ENCODE measurements at places on chromosomes 7 and 10.

GRCh38 chr7:18505870-18506460, 10.4 kb downstream of the HDAC9 start:
- no peak for DNase-seq

DNA sequence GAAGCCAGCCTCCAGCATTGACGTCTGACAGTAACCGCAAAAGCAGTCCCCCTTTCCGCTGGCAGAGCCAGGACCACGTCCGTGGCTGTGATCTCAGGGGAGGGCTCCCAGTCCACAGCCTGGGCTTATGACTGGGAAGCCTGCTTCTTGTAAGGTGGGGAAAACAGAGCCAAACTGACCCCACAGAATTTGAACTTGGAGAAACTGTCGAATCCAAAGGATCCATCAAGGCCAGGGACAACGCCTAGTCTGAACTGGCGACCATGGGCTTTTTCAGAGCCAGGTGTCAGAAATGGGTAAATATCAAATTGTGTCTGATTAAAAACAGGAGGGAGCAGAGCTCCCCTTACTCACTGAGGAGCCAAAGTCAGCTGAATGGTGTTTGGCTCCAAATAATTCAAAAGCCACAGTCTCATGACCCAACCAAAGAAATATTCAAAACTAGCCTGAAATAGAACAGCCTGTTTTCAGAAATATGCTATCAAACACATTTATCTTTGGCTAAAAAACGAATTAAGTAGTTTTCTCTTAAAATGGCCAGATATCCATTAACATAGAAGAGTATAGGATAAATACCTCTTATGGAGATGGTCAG, 751.4 kb upstream of the GALNT17 start:
- DNase-seq, result no peak

- DNase-seq, result no peak
Observed at GRCh38 chr7:74478671-74479065, 25.0 kb downstream of the GTF2IRD1 start.

DNA sequence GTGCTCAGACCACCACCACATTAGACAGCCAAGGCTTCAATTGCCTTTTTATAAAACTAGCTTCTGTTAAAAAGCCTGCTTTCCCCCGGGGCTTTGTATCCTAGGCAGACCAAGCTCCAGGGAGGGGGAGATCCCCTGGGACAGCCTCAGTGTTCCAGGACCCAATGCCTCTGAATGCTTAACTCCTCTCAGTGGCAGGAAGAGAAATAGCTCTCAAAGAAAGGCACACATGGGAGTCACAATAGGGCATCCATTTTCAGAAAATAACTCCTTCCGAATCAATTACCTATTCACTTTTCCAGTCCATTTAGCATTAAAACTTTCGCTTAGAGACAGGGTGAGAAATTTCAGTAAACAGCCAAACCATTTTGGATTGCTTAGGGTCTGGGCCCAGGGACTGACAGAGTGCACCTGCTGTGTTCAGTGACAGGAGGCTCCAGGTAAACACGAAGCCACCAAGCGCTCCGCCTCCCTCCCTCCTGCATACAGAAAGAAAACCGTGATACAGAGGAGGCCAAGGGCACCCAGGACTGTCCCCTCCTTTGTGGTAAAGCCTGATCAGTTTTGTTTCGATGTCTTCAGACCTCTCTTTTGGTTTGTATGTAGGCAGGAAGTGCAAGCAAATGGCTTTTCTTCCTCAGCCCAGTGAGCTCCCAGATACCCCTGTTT, 599.7 kb downstream of the KCNMA1 start:
- no peak for DNase-seq

- no peak for DNase-seq
Observed at GRCh38 chr7:17832820-17833355, 107.4 kb downstream of the SNX13 start.

DNA sequence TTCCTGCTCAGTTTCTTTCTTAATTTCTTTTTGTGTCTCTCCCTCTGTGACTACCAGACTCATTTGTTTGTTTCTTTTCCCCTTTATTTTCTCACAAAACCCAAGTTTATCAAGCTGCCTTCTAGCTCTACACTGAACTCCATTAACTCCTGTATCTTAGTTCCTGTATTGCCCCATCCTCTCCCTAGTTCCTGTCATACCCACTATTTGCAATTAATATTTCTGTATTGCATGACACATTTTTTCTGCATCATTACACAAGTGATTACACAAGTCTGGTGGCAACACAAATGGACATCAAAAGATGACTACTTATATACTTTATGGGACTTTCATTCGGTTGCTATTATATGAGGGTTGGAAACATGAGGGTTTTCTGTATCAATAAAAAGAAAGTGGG, 26.9 kb upstream of the OR9A4 start:
- no peak for DNase-seq

- DNase-seq, result no peak
Observed at GRCh38 chr10:24703700-24704099, 20.0 kb downstream of the ARHGAP21 start.

GRCh38 chr7:125391921-125392320, 462.3 kb upstream of the POT1 start:
- no peak for DNase-seq

- no peak for DNase-seq
Observed at GRCh38 chr10:114970515-114970914, 32.5 kb downstream of the TRUB1 start.

DNA sequence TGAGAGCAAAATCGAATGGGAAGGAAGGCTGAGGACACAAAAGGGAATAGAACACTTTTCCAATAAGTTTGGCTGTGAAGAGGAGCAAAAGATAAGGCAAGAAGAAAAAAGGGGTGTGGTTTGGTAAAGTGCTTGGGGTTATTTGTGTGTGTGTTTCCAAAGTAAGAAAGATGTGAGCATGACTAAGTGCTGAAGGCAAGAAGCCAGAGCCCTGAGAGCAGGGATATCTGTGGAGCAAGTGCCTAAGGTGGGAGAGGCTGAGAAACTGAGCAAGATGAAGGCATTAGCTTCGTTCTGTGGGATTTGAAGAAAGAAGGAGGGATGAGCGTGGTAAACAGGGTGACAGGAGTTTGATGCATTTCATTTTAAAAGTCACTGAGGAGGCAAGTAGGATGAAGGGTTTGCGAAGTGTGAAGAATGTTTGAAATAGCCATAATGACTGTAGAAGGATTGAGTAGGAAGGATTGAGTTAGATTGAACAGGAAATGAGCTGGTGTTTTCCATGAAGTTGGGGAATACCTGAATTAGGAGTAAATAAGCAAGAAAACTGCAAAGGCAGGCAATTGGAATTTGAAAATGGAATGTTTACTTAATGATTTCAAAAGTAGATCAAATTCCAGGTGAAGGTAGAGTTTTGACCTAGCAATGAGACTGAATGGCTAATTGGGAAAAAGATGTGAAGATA, 19.9 kb upstream of the SP4 start:
- DNase-seq, result no peak

GRCh38 chr10:104809288-104810090, 168.4 kb downstream of the SORCS3 start:
- no peak for DNase-seq

- no peak for DNase-seq
Observed at GRCh38 chr10:34513636-34514035, 301.5 kb downstream of the PARD3 start.

GRCh38 chr7:149147752-149148653, 750 bp downstream of the ZNF398 start:
- peak; percentile 47 for DNase-seq

- DNase-seq, result no peak
Observed at GRCh38 chr7:54992871-54993475, 25.8 kb upstream of the EGFR start.

- no peak for DNase-seq
Observed at GRCh38 chr7:129990403-129991192, 37.8 kb upstream of the UBE2H start.
